ENCODE measurements at places on chromosomes 6 and 20. TPM values are rescaled to one million over a fixed set of nuclear protein-coding genes. Genes with fewer than 3 reads are reported as not detected.

- DNase-seq = no peak
Measured at GRCh38 chr6:144477396-144477795, 192.3 kb downstream of the UTRN start.

- no peak for DNase-seq
Measured at GRCh38 chr20:14764511-14765369, 427.3 kb upstream of the FLRT3 start.

GRCh38 chr20:36098364-36098763 lies 56.2 kb upstream of the EPB41L1 start:
- no peak for DNase-seq

DNA sequence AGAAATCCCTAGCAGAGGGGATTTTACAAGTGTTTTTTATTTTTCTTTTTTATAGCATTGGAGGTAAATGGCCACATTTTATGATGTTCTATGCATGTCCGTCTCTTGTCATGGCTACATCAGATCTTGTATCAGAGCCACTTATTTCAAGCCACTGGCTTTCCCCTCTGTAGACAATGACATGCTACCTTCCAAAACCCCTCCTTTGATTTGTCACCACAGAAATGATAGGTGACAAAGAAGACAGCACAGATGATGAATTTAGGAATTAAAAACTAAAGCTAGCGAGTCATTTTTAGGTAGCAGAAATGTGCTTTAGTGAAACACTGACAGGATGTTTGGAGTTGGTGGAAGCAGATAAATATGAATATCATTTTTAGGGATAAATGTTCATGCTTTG lies 20.8 kb downstream of the PLCB1 start:
- DNase-seq = no peak

Gene CCDC170
- 2.4 TPM for total RNA-seq

Gene ADGRF1
- total RNA-seq = not detected
